ENCODE measurements at places on chromosomes 2 and 18.

GRCh38 chr2:74414881-74415761 is 6.3 kb downstream of the C2orf81 start:
- DNase-seq = peak; percentile 13

GRCh38 chr18:51503351-51503750 is 305.9 kb upstream of the MEX3C start:
- no peak for DNase-seq

DNA sequence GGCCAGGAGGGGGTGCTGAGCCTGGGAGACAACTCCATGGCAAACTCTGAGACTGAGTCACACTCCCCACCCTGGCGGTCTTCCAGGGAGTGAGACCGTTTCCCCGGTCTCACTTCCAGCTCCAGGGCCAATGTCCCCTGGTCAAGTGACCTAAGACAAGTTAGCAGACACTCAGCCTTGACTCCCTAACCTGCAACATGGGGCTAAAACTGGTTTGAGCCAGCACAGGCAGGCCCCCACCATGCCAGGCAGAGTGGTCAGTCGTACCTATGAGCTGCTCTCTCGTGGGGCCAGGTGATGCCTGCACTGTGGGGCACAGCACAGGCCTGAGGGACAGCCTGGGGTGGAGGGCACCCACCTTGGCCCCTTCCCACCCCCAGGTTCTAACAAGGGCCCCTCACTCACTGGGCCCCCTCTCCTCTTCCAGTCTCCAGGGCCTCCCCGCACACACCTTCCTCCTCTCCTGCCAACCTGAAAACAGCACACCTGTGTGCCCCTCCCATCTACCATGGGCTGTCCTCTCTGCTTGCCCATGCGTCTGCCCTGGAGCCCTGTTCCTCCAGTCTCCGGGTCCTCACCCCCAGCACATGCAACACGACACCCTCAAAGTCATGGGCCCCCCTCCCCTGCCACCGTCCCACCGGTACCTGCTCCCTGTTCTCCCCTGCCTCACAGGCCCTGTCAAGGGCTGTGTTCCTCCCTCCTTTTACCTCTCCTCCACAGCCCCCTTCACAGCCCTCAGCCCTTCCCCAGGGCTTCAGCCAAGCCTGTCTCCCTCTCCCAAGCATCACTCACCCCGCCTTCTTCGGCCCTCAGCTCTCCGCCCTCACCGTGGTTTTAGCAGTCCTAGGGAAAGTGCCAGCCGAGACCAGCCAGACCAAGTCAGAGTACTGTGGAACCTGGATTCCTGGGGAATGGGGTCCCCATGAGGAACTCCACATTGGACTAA is 1.6 kb downstream of the GPR17 start:
- no peak for DNase-seq

GRCh38 chr2:240791221-240791800 is 28.7 kb downstream of the KIF1A start:
- DNase-seq = no peak

DNA sequence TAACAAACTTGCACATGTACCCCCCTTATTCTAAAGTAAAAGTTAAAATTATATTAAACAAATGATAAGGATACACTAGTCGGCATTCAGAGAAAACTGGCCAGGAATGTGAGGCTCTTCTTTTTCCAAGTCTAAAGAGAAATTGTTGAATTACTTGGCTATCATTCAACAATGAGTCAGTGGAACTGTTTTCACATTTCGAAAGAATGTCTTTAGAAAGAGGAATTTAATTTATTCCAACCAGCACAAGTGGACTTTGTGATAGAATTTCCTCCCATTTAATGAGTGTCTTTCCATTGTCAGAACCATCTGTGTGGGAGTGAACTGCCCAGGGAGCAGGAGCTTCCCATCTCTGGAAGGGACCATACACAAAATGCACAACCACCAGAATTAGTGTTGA is 792.2 kb downstream of the EPHA4 start:
- no peak for DNase-seq

DNA sequence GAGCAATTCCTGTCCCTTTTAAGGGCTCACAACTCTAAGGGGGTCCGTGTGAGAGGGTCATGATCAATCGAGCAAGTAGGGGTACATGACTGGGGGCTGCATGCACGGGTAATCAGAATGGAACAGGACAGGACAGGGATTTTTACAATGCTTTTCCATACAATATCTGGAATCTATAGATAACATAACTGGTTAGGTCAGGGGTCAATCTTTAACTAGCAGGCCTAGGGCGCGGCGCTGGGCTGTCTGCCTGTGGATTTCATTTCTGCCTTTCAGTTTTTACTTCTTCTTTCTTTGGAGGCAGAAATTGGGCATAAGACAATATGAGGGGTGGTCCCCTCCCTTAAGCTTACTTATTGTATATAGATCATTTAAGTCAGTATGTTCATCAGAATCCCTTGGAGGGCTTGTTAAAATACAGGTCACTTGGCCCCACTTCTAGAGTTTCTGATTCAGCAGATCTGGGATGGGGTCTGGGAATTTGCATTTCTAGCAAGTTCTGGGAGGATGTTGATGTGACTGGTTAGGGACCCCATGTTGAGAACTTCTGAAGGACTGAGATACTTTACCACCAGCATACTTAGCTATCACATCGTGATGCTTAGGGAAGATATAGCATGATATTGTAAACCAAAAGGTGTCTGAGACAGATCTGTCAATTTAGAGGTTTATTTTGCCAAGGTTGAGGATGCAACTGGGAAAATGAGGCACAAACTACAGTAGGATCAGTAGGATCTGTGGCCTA is 2.8 kb upstream of the INPP4A start:
- DNase-seq = no peak

DNA sequence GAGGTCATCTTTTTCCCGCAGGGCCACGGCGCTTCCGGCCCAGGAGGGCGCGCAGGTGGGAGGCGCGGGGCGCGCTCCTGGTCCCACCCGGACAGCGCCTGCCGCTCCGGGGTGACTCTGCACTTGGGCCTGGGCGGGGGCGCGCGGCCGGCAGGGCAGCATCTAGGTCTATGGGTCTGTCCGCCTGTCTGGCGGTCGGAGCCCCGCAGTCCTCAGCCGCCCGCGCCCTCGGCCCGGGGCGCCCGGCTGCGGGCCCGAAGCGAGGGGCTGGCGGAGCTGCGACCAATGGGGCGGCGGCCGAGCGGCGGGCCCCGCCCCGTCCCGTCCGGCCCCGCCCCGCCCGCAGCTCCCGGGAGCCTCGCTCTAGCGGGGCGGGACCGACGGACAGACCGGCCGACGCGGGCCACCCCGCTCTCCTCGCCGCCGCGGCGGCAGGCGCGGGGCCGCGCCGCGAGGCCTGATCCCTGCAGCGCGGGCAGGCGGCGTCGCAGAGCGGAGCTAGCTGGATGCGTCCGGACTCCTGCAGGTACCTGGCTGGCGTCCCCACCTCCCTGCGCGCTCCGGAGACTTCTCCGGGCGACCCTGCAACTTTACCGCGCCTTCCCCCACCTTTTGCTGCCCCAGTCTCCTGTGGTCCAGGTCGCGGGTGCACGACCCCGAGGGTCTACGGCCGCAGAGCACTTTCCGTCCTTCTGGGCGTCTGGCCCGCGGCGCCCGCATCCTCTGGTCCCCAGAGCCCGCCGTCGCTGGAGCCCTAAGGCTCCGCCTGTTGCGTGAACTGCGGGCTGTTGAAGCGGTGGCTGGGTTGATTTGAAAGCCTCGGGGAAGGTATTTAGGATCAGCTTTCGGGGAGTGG is at the start of gene KCNS3:
KCNS3 (plus strand) TSS at position 387 of the 856 bp plus-strand sequence. CDS start 52,342 bp downstream, outside the sequence.
- DNase-seq = peak; percentile 28

DNA sequence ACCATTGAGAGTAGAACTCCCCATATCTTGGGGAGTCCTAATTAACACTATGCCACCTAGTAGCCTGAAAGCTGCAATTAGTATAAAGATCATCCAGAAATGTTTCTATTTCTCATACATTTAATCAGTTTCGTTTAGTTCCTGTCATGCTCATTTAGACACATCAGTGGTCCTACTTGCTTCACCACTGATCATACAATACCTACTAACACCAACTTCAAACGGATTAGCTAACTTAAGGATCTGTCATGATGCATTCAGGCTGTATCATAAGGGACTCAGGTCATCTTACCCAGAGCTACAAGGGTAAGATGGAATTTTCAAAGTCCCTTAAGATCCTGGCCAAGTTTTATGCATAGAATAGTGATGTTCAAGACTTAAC is 6.8 kb downstream of the SRSF7 start:
- peak; percentile 10 for DNase-seq

DNA sequence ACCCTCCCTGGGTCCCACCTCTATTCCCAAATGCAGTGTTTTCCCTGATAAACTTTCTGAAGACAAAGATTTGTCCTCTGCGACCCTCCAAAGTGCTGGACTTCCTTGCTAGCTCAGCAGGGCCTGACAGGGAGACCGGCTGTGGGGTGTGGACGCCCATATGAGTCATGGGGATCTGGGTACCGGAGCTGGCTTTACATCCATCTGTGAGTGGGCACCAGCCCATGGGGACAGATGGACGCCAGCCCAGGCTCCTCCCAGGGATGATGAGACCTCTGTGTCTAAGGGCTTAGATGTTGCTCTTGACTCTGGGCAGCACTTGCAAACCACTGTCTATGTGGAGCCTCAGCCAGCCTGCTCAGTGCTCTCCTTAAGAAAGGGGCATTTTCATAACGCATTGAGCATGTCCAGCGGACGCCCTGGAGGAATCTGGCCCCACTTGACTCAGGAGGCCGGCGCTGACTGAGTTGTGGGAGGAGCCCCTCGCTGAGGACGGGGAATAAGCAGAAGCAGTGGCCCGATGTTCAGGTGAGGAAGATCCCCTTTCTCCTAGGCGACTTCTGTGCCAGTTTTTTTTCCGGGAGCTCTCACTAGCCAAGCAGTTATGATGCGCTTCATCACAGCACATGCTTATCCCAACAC is 229.4 kb upstream of the MYT1L start:
- no peak for DNase-seq

GRCh38 chr2:219998107-219998506 is 370.7 kb downstream of the SLC4A3 start:
- no peak for DNase-seq

GRCh38 chr2:51027442-51027841 is 4.5 kb downstream of the NRXN1 start:
- DNase-seq = no peak

DNA sequence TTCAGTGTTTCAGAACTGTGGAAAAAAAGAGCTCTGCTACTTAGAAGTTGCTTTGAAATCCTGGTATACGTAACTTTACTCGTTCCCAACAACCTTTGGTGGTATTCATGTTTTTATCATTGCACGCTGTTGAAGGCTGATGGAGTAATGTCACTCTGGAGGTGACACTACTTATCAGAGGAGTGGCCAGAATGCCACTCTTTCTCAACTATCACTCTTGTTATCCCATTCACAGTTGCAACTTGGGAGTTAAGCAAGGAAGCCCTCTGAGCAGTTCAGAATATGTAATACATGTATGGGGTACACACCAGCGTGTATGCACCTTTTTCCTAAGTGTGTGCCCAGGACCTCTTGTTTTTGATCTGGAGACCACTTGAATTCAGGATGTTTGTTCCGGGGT is 53.6 kb downstream of the TANC1 start:
- DNase-seq = no peak

DNA sequence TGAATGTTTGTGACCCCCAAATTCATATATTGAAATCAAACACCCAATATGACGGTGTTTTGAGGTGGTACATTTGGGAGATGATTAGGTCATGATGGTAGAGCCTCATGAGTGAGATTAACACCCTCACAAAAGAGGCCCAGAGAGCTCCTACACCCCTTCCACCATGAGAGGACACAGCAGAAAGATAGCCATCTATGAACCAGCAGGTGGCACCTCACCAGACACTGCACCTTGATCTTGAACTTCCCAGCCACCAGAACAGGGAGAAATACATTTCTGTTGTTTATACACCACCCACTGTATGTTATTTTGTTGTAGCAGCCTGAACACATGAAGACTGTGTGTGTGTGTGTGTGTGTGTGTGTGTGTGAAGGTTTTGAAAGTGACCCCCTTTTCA is 58.1 kb downstream of the ST3GAL5 start:
- no peak for DNase-seq

DNA sequence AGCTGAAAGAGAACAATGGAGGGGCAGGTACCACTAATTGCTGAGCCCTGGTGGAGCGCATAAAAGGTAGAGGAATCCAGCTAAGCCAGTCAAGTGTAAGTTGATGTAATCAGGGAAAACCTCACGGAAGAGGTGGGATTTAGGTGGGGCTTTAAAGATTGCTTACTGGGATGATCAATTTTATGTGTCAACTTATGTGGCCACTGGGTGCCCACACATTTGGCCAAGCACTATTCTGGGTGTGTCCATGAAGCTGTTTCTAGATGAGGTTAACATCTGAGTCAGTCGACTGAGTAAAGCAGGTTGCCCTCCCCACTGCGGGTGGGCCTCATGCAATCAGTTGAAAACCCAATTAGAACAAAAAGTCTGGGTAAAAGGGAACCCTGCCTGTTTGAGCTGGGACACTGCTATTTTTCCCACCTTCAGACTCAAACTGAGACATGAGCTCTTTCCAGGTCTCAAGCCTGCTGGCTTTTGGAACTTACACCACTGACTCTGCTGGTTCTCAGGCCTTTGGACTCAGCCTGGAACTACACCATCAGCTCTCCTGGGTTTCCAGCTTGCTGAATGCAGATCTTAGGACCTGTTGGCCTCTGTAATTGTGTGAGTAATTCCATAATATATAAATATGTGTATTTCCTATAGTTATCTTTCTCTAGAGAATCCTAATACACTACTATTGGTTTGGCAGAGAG is 67.3 kb downstream of the MYO5B start:
- no peak for DNase-seq

DNA sequence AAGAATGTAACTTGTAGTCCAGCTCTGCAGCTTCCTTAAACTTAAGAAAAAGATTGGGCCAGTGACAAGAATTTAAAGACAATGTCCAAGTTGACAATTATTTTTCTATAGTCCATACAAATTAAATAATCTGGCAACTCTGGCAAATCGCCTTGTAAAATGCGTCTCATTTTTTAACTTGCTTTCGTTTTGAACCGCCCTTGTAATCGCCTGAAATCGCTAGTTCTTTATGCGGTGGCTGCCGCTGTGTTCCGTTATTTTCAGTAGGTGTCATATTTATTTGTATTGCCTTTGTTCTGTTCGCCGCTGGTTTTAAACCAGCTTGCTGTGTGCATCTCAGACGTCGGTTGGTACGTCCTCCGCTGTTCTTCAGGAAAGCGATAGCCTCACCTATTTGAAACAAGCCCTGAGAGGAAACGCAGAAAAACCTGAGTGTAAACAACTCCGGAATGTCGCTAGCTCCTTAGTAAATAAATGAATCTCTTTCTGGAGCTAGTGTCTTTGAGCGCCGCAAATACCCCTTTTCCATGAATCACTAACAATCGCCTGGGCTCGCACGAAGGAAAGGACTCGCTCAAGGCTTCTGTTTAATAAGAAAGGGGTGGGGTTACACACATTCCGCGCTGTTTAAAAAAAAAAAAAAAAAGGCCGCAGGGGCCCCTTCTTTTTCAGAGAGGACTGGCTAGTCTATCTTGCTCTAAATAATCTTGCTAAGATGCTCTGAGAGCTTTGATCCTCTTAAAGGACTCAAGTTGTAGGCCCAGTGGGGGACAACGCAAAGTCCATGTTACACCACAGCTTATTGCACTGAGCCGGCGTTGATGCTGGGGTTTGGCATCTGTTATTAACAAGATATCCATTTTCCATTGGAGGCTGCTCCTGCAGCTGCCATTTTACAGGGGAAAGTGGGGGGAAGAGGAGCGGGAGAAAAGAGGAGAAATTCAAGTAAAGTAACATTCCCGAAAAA is 3.0 kb downstream of the HOXD8 start:
- peak; percentile 29 for DNase-seq

GRCh38 chr2:37790019-37790418 is 118.6 kb upstream of the CDC42EP3 start:
- peak; percentile 27 for DNase-seq

GRCh38 chr2:216688731-216689340 is 6.5 kb downstream of the IGFBP5 start:
- no peak for DNase-seq
